Activated B cell treated with CpG ODN at 0.5 μM for 24 hours (primary cell): ENCODE measurements at places on chromosomes 1 and 21.

DNA sequence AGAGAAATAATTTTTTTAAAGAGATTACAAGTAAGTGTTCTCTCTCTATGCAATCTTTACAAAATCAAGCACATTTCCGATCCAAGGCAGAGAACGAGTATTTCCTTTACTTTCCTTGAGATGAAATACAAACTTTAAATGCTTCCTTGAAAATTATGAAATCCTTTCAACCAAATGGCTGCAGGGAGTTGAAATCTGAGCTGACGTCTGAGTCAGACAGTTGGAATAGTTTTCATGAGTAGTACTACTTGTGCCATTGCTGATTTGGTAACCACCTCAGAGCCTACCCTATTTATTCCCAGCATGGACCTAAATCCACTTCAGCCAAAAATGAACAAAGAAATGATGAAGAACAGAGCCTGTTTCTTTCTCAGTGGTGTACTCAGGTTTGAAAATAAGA is 183.6 kb downstream of the GIPC2 start:
- no peak for DNase-seq

DNA sequence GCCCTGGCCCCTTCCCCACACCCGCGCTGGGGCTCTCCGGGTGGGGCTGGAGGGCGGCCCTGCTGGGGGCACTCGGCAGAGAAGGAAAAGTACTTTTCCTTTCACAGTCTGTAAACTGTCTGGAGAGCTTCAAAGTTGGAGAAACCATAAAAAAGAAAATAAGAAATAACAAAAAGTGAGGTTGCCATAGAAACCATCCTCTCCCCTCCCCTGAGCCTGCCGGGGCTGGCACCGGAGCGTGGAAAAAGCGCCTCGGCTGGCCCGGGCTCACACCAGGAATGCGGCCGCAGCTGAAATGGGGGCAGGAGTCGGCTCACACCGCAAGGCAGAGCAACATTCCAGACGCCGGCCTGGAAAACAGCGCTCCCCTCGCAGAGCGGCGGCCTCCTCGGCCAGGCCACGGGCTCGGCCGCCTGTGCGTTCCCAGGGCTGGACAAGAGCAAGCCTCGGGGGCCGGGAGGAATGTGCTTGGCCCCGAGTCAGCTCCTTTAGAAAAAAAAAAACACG is 69.2 kb downstream of the MORN1 start:
- no peak for DNase-seq

- no peak for DNase-seq
Measured at GRCh38 chr1:222979561-222979960, 163.5 kb downstream of the TLR5 start.

GRCh38 chr1:112297536-112297935 is 98.5 kb upstream of the CTTNBP2NL start:
- no peak for DNase-seq

GRCh38 chr21:43676391-43676790 is 17.0 kb downstream of the RRP1B start:
- DNase-seq = no peak

DNA sequence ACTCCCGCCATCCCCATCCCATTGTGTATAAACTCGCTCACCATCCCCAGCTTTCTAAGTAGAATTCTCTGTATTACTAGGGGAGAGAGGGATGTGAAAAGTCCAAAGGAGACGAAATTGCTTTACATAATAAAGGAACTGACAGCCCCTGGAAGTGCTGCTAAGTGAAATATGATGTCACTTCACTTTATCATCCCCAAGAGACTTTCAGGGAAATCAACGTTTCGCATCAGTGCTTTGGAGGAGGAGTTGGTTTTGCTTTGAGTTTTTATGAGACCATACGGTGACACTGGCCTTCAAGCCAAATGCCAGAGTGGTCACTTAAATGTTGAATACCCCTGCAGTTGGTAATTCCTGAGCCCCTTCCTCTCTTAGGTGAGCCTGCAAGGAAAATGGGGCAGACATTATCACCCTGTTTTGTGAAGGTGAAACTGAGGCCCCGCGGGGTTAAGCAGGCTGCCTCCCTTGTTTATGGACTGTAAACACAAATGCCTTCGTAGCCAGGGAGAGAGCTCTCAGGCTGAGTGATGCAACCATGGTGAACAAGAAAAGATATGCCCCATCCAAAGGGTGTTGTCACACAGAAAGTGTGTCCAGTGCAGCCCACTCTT is 58.4 kb upstream of the KAZN start:
- no peak for DNase-seq

DNA sequence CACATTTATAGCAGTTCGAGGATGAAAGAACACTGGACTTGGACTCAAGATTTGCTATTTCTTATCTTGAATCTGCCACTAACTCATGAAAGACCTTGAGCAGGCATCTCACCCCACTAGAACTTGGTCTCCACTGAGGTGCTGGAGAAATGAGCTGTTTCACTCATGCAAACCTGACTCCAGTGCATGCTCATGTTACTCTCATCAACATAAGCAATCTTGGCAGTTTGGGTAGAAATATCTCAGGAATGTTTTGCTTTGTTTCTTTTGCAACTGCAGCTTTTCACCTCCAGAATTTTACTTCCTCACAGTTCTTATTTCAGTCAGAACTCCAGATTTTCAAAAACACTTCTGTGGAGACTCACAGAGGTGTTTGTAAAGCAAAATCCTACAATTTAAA is 46.2 kb upstream of the DAB1 start:
- no peak for DNase-seq

DNA sequence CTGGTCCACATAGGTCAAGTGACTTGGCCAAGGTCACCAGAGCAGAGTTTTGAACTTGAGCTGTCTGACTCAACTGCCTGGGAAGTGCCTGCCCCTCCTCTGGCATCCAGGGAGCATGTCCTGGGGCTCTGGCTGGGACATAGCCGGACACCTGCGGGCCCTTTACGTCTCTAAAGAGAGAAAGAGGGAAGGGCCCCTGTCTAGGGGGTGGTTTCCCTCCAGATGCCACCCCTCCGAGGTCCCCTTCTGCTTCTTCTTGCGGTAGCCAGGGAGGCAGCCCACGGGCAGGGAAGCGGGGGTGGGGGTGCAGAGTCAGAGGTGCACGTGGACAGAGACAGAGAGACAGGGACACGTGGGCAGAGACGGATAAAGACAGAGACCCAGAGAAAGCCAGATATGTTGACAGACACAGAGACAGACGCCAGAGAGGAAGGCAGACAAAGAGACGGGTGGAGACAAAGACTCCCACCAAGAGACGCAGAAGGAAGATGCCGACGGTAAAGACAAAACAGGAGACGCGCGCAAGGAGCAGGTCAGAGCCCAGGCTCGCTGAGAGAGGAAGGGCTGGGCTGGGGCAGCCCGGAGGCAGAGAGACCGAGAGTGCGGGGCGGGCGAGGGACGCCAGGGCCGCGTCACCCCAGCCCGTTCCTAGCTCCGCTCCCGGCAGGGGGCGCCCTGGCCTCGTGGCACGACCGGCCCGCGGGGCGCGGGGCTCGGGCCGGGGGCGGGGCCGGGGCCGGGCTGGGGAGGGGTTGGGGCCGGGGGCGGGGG is 458 bp upstream of the ALPL start:
- DNase-seq = peak; percentile 79

DNA sequence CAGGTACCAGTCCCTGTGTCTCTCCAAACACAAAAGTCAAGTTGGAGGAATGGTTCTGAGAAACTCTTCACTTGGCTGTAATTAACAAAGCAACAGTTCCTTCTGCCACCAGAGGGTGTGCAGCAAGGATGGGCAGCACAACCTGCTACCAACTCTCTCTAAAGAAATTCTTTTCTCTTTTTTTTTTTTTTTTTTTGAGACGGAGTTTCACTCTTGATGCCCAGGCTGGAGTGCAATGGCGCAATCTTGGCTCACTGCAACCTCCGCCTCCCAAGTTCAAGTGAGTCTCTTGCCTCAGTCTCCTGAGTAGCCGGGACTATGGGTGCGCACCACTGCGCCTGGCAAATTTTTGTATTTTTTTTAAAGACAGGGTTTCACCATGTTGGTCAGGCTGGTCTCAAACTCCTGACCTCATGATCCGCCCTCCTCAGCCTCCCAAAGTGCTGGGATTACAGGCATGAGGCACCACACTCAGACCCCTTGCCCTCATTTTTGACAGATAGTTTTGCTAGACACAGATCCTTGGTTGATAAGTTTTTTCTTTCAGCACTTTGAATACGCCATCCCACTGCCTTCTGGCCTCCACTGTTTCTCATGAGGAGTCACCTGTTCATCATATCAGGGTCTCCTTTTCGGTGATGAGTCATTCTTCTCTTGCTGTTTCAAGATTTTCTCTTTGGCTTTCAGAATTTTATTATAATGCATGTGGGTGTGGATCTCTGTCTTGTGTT is 12.1 kb upstream of the DEGS1 start:
- DNase-seq = no peak

GRCh38 chr21:39016740-39017315 is 166.4 kb downstream of the PSMG1 start:
- no peak for DNase-seq

DNA sequence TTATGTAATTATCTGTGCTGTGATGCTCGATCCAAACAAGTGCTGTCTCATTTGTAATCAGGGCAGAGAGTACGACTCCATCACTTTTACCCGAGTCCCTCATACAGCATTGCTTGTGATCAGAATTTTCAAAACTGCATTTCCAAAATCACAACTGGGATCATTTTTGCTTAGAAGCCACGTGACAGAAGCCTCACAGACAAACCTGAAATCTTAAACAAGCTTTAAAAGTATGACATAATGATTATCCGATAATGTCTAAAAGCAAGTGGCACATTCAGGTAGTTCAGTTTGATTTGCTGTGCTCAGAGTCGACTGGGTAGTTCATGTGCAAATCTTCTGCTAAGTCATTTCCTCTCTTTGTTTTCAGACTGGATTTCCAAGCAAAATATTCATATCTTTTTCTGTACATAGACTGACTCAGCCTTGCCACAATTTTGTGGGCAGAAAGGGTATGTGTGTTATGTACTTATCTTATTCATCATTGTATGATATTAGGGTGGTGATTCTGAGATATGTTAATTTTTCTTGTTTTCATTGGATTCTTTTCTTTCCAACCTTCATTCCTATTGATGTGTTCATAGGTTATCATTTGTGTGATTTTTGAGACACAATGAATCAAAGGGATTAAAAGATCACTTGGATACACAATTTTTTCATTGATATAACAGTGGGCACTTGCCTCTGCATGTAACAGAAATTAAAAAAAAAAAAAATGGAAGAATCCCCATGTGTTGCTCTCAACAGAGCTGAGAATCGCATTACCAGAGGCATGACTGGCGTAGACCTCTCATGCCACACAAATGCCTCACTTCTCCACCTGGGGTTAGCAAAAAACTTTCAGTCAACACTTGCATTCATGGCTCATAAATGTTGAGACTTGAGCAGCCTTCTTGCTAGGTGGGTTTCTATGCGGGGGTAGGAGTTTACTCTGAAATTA is 355.7 kb downstream of the LTN1 start:
- DNase-seq = no peak

DNA sequence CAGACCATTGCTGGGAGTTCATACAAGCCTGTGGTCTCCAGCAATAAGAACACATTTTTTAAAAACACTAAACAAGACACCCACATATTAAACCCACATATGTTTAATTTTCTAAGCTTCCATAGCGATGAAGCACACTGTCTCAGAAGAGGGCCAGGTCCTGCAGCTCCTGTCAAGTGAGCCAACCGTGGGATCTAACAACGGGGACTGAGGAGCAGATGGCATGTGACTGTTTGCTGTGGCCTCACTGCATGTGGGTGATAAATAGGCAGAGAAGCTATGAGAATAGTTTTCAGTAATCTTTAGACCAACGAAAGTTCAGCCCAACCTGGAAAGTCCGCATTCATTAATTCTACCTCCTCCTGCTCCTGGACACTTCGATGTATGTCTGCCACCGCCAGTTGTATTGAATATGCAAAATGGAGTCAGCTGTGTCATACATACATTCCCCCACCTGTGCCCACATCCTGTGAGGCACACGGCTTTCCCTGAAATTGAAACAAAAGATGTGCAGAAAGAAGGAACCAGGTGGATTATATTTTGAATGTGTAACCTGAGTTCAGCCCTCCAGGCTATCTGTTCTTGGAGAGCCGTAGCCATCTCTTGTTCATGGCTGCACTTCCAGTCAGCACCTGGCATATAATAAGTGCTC is 88.2 kb downstream of the MIS18A start:
- no peak for DNase-seq

DNA sequence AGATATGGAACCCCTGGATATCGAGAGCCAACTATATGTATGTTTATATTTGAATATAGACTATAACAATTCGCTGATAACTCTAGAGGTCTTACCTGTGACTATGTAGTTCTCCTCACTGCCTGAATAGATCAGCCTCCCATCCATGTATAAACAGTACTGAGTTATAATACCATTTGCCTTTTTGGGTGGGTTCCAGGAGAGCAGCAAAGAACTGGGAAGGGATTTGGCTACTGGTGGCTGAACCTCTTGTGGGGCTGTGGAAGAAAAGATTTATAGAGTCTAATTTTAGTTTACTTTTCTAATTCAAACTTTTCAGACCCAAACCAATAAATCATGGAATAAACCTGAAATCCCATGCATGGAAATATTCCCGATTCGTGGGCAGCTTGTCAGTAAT is 376.9 kb downstream of the USH2A start:
- no peak for DNase-seq

DNA sequence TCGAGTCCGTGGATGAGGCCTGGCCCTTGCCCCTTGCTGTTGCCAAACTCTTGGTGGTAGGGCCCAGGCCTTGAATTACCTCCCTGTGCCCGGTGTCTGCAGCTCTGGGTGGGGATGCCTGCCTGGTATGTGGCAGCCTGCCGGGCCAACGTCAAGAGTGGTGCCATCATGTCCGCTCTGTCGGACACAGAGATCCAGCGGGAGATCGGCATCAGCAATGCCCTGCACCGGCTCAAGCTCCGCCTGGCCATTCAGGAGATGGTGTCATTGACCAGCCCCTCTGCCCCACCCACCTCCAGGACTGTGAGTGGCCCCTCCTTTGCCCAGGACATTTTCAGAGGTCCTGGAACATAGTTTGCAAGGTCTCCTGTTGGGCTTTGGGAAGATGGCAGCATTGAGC is 25.7 kb downstream of the MYOG start:
- DNase-seq = no peak

DNA sequence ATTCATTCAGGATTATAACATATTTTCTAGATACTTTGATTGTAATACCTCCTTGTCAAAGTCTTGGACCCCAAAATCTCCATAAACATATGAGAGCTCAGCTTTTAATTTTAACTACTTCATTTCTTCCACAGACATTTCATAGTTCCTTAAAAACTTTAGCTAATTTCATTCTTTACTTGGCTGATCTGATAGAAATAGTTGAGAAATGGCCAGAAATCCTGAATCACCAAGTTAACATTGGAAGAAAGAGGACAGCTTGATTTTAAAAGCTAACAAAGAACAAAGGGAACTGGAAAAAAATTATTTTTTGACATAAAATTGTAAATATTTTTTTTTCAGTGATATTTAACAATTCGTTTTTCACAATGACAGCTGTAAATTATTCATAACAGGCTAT is 216.5 kb downstream of the NTNG1 start:
- DNase-seq = no peak

GRCh38 chr1:173832748-173833147 is 8.1 kb upstream of the CENPL start:
- DNase-seq = no peak

- DNase-seq = no peak
Measured at GRCh38 chr21:41677671-41678015, 89.2 kb downstream of the RIPK4 start.
